DND-41 (cell line): ENCODE measurements at places on chromosomes 7 and 10.

GRCh38 chr7:118711688-118712087 is 487.2 kb downstream of the ANKRD7 start:
- DNase-seq, result no peak

DNA sequence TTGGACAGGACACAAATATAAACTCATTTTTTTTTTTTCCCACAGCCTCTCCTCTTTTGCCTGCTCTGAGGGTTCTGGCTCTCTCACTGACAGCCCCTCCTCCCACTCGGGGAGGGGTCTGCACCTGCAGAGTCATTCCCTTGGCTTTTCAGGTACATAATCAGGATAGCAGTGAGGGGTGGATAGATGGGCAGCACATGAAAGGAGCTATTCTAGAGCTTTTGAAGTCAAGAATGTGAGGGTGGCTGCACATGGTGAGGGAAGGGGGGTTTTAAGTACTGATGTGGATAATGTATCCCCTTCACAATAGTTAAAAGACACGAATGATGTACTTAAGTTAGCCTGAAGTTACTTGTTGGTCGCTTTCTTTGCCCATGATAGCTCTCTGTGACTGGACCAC is 76.2 kb downstream of the CFAP58 start:
- DNase-seq, result no peak

- DNase-seq, result peak; percentile 83
Measured at GRCh38 chr10:125160856-125161706, 718 bp upstream of the CTBP2 start.

- DNase-seq, result no peak
Measured at GRCh38 chr7:2483494-2483893, 7.3 kb upstream of the GRIFIN start.

DNA sequence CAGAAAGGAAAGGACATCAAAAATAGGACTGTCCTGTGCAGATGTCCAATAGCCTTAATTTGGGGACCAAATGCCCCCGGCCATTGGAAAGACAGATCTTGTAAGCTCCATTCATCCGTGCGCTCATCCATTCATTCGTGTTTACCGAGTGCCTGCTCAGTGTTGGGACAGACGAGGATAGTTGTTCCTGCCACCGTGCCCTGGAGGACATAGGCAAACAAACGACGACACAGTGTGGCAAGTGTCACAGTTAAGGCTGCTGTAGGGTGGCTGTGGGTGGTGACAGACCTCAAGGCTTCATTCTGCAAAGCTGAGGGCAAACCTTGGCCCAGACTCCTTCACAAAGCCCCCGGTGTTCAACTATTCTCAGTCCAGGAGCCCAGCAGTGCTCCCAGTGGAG is 27.6 kb downstream of the MKI67 start:
- DNase-seq, result no peak

- no peak for DNase-seq
Measured at GRCh38 chr10:60461688-60462087, 72.0 kb upstream of the ANK3 start.

DNA sequence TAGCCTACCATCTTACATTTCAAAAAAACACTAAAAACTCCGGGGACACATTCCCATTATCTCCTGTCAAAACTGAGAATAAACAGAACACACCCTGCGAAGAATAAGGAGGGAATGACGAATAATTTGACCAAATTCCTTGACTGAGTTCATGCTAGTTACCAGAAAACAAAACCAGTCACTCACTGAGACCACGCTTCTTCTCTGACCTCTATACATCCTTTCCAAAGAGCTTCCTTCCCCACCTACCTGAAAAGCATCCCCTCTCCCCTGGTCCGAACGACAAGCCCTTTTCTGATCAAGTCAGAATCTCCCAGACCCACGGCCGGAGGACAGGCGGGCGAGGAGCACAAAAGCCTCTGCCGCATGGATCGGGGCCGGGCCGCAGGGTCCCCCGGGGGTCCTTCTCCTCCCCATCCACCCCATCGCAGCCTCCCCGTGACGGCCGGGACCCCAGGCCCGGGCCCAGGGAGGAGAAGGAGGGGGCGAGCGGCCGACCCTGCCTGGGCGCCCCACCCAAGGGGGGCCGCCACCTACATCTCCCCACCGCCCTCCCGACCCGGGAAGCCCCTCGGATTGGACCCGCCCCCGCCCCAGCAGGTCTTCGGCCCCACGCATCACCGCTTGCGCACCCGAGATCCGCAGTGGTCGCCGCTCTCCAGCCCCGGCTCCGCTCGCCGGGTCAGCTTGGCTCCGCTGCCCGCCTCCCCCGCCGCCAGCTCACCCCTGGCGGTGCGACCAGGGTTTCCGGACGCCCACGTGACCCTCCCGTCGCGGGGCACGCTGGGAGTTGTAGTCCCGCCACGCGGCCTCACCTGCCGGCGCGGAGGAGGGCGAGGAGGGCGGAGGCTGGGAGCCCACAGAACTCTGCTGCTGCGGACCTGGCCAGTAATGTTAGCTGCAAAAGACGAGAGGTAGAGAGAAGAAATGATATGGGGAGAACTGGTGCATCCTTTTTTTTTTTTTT is at the start of gene SLC37A3:
SLC37A3 (minus strand) TSS at position 747 of the 967 bp plus-strand sequence. CDS start 16,004 bp downstream, outside the sequence.
- DNase-seq, result peak; percentile 78

DNA sequence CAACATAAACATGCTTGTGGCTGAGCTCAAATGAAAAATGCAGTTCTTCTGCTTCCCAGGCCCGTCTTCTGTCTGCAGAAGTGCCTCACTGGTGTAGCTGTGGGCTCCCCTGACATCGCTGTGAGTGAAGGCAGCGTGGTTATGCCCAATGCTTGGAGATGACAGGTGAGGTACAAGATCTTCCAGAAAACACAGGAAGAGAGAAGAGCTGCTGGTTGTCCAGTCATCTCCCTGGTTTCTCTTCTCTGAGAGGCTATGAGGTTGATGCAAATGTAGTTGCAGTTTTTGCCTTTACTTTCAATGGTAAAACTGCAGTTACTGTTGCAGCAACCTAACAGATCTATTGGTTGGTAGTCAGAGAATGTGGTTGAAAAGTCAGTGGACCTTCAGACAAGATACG is 223.6 kb downstream of the GATA3 start:
- DNase-seq, result peak; percentile 32
